ENCODE measurements at places on chromosomes 16 and 17. TPM values are rescaled to one million over a fixed set of nuclear protein-coding genes. Genes with fewer than 3 reads are reported as not detected.

SLC35G6 gene
- total RNA-seq, result not detected

C17orf50 gene
- total RNA-seq, result not detected

- peak overlapping the region; percentile 86 for H3K4me3 ChIP-seq
- H3K27me3 ChIP-seq, result no peaks in the 10 kb centered on the region
- peaks cover 26% of the 10 kb centered on the region for H3K4me1 ChIP-seq
- DNase-seq, result no peak
- peaks cover 37% of the 10 kb centered on the region for H3K36me3 ChIP-seq
- H3K27ac ChIP-seq, result peak overlapping the region; percentile 96
Observed at GRCh38 chr17:7307686-7308624, 527 bp downstream of the EIF5A start.

DNA sequence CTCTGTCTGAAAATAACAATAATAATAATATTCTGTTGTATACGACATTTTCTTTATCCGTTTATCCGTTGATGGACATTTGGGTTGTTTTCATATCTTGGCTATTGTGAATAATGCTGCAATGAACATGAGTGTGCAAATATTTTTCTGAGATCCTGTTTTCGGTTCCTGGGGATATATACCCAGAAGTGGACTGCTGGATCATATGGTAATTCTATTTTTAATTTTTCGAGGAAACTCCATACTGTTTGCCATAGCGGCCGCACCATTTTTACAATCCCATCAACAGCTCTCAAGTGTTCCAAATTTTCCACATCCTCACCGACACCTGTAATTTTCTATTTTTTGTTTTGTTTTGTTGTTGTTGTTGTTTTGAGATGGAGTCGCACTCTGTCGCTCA lies 5.3 kb upstream of the PRSS41 start:
- no peaks in the 10 kb centered on the region for H3K36me3 ChIP-seq
- no peaks in the 10 kb centered on the region for H3K27me3 ChIP-seq
- H3K4me3 ChIP-seq, result no peak overlapping the region
- no peak overlapping the region for H3K27ac ChIP-seq
- DNase-seq, result no peak

DNA sequence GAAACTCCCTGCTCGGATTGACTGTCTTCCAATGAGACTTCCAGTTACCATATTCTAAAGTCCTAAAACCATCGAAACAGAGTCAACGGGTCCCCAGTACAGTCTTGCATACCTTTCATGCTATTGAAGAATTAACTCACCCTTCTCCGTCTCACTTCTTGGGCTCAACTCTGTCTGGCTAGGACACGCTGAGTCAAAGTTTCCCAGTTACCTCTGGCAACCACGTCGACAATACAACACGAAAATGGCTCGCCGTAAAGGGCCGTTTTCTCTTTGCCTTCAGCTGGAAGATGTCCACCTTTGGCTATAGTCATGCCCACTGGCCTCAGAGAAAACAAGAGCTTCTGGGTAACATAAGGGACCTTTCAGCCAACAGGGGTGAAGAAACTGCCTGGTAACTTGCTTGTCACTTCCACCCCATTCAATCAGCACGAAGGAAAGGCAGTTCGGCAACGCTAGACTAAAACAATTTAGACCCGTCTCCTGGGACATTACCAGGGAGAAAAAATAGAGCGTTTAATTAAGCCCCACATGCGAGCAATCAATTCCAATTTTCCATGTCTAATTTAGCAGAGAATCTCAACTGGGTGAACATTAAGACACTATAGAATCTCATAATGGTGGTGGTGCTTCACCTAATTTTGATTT lies 21.5 kb downstream of the KCNG4 start:
- no peak overlapping the region for H3K27ac ChIP-seq
- DNase-seq, result no peak
- H3K36me3 ChIP-seq, result no peaks in the 10 kb centered on the region

GRCh38 chr16:88339930-88340754 lies 42.6 kb upstream of the ZNF469 start:
- no peak for DNase-seq
- no peaks in the 10 kb centered on the region for H3K36me3 ChIP-seq
- H3K4me3 ChIP-seq, result no peak overlapping the region
- no peaks in the 10 kb centered on the region for H3K4me1 ChIP-seq

All from PC-9 (cell line).